Stimulated activated CD4-positive, alpha-beta T cell treated with anti-CD3 and anti-CD28 coated beads, Interleukin-1b, Interleukin-23, amount 100 ng/mL, for 1 hour (primary cell): ENCODE measurements at places on chromosomes 12 and 14.

DNA sequence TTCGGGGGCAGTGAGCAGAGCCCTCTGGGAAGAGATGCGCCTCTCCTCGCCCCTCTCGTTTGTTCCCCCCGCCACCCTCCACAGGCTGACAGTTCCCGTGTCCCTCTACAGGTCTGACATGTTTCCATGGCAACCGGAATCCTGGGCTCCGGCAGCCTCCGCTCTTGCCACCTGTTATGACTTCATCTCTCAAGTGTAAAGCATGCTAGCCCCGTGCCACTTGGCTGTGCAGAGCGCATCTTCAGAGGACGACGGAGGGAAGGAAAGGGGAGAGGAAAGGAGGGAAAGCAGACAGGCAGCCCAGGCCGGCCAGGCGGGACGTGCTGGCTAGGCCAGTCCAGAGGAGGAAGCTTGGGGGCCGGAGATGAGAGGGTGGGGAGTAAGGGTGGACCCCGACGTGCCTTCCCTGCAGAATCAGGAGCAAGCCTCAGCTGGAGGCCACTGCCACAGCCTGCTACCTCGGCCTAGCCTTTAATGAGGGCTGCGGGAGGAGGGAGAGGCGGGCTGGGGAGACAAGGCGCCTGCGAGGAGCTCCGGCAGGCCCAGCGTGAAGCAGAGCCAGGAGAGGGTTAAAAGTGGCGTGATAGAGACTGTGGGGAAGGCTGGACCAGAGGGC lies 214.3 kb downstream of the DPF3 start:
- no peak for DNase-seq

DNA sequence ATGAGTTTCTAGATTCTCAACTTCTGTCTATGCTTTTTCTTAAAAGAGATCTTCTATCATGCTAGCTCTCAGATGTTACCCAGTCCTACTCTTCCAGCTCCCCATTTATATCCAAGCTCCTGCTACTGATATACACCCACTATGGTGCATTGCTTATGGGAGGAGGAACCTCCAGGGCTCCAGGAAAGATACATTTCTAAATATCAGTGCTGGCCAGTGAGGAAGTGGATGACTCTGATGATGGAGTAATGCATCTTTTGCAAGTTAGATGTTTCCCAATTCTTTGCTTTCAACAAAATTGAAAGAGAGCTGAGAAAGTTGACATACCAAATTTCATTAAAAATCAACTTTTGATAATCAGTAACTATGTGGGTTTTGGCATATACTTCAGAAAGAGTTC lies 105.7 kb upstream of the RESF1 start:
- DNase-seq: no peak

DNA sequence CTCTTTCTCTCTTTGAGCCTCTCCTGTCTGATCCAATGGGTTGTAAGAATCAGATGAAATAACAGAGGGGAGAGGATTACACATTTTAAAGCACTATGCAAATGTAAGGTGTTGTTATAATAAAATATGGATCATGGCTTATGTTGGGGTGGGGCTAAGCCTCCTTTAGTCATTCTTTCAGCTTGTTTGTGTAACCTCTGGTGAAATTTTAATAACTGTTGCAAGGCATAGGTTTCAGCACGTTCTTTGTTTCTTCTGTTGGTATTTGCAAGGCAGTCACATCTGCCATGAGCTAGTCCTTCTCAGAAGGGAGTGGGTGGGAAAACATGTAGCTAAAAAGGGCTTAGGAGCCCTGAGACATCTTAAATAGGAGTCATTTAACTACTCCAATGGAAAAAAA lies 74.8 kb upstream of the FRMD6 start:
- DNase-seq: no peak

DNA sequence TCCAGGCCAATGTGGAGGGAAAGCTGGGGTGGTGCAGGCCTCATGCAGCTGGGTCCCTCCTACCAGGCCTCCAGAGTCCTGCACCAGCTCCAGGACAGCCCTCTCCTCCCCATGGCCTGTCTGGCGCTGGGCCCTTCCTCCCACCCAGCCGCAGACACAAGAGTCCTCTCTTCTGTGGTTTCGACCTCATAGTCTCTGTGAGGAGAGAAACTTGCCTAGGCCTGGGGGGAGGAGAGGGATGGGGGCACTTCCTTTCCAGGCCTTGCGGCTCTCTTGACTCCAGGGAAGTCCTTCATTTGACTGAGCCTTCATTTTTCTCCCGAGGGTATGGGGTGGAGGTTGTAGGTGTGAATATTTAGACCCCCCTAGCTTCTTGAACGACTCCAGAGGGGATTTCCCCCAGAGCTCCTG lies 2.3 kb downstream of the MMP14 start:
- no peak for DNase-seq

DNA sequence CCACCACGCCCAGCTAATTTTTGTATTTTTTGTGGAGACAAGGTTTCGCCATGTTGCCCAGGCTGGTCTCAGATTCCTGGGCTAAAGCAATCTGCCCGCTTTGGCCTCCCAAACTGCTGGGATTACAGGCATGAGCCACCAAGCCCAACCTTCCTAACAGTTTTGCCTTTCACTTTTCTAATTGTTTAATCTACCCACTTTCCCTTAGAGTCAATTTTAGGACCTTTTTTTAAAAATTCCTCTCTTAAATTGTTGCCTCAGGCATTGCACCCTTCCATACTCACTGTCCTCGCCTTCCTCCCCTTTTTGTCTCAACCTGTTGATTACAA lies 11.5 kb downstream of the ZFHX2 start:
- no peak for DNase-seq

DNA sequence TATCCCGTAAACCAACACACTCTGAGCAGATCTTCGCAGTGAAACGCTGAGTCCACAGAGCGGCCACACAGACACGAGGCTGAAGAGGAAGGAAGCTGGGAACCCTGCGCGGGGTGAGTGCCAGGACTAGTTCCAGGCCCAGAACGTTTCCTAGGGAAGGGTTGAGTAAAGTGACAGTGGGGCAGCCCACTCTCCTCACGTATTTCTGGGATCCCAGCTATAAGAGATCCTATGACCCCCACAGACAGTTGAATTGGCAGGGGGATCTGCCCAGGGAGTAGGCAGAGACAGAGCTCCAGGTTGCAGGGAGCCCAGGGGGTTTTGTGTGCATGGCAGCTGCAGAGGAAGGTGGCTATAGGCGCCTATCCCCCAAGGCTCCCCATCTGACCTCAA lies 51.1 kb downstream of the GTF2A1 start:
- DNase-seq: no peak

DNA sequence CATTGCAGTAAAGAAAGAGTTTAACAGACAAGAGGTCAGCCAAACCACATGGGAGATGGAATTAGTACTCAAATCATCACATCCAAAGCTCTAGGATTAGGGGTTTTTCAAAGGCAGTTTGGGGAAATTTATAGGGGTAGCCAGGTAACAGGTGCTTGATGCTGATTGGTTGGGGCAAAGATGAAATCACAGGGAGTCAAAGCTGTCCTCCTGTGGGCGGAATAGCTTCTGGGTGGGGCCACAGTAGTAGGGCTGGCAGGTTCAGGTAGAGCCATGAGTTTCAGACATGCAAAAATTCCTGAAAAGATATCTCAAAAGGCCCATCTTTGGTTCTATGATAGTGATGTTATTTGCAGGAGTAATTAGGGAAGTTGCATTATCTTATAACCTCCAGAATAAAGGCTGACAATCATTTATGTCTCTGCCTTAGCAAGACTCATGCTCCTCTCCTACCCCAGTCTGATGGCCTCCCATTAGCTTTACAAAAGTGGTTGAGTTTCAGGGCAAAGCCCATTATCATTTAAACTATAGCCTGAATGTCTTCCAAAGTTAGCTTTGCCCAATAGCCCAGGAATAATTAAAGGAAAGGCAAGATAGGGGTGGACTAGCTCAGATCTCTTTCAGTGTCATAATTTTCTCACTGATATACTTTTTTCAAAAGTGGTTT lies 42.1 kb upstream of the CNTN1 start:
- DNase-seq: no peak

GRCh38 chr12:47821346-47821706 lies 1.6 kb upstream of the HDAC7 start:
- no peak for DNase-seq

GRCh38 chr12:2288471-2288870 lies 235.7 kb downstream of the CACNA1C start:
- no peak for DNase-seq

DNA sequence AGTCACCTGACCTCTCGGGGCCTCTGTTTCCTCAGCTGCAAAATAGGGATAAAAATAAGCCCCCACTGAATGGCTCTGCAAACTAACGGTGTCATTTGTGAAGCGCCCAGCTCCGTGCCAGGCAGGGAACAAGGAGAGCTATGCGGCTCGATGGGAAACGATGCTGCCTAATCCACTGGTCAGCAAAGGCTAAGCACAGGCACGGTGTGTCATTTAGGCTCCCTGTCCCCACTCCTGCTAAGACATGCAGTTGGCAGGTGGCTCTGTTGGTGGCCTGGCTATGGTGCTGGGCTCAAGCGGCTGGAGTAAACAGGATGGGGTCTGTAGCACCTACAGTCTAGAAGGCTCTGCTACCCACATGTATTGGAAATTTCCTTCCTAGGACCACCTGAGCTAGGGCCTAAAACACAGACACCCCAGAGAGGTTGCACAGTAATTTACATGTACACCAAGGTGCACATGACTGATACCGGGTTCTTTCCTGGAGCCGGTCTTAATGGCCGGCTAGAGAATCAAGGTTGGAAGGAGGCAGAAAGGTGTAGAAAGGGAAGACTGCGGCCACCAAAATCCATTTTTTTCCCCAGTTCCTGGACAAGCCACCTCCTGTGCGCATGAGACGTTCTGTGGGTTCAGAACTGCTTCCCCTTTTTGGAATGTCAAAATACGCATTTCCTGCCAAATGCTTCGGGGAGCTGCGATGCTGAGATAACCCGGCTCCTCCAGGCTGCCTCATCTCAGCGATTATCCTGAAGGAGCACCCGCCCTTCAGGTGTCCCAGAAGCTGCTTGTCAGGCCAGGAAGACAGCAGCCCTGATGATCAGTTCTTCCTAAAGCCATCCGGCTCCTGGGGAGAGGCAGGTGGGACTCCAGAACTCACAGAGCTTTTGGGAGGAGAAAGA lies 1.0 kb downstream of the CACNA2D4 start:
- no peak for DNase-seq
